ENCODE measurements at places on chromosomes 16 and 17. TPM values are rescaled to one million over a fixed set of nuclear protein-coding genes. Genes with fewer than 3 reads are reported as not detected.
A peak's percentile ranks its signal among the peaks of the same experiment; 100 is the strongest.

GRCh38 chr16:11224894-11225676 lies 30.9 kb downstream of the SOCS1 start:
- no peak overlapping the region for H3K27ac ChIP-seq
- H3K4me3 ChIP-seq: no peak overlapping the region
- peaks cover 19% of the 10 kb centered on the region for H3K4me1 ChIP-seq

- H3K36me3 ChIP-seq: no peaks in the 10 kb centered on the region
- no peak overlapping the region for H3K4me3 ChIP-seq
- no peaks in the 10 kb centered on the region for H3K4me1 ChIP-seq
- peaks cover 26% of the 10 kb centered on the region for H3K27me3 ChIP-seq
These were observed 28.1 kb downstream of the CBFA2T3 start for GRCh38 chr16:88948781-88949490.

- no peak for DNase-seq
- peaks cover 23% of the 10 kb centered on the region for H3K36me3 ChIP-seq
- H3K27me3 ChIP-seq: no peaks in the 10 kb centered on the region
- H3K4me3 ChIP-seq: no peak overlapping the region
These were observed 62.4 kb downstream of the VMP1 start for GRCh38 chr17:59769887-59770286.

GRCh38 chr17:50319306-50320004 lies 26.5 kb upstream of the XYLT2 start:
- H3K36me3 ChIP-seq: no peaks in the 10 kb centered on the region
- H3K4me1 ChIP-seq: no peaks in the 10 kb centered on the region
- H3K27me3 ChIP-seq: peaks cover 10% of the 10 kb centered on the region
- H3K4me3 ChIP-seq: no peak overlapping the region
- no peak for DNase-seq
- H3K27ac ChIP-seq: no peak overlapping the region

DNA sequence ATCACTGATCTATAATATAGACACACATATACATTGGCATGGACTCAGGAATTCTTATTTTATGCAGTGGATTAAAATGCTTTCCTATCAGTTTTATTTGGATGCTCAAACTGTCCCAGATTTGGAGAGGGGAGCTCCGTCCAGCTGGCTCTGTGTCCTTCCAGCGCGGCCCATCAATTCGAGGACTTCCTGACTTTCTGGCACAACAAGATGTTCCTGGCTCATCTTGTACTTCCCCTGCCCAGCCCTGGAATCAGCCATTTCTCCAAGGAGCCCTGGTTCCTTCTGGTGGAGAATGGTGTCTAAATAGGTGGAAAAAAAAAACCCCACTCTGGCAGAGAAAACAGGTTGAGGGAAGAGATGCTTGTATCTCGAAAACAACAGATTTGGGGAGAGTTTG lies 94.5 kb downstream of the CRISPLD2 start:
- H3K4me1 ChIP-seq: peaks cover 9% of the 10 kb centered on the region
- H3K36me3 ChIP-seq: no peaks in the 10 kb centered on the region
- peaks cover 80% of the 10 kb centered on the region for H3K27me3 ChIP-seq
- no peak overlapping the region for H3K4me3 ChIP-seq

DNA sequence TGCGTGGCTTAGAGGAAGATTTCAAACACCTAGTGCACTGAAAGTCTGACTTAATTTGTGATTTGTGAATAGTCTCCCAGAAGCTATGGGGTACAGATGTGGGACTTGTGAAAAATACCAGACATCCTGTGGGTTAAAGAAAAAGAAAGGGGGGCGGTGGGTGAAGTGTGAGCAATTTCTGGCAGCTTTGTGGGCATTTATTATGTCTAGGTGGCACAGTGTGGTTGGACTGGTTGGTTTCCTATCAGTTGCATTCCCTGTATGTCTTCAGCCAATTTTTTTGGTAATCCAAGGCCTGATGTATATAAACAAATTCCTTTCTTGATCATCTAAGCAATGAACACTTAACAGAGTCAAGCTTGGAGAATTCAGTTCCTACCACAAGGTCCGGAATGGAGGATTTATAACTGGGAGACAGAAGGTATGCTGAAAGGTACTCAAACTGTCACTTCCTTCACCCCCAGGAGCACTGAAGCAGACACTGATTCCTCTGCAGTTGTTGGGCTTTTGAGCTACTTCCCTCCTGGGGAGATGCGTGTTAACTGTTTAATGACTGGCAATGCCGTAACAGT lies 211.6 kb downstream of the WWOX start:
- H3K27ac ChIP-seq: no peak overlapping the region
- H3K4me1 ChIP-seq: peaks cover 10% of the 10 kb centered on the region
- no peaks in the 10 kb centered on the region for H3K36me3 ChIP-seq
- DNase-seq: no peak
- H3K4me3 ChIP-seq: no peak overlapping the region

- H3K27ac ChIP-seq: peak overlapping the region; percentile 91
- no peak for DNase-seq
- peaks cover 50% of the 10 kb centered on the region for H3K4me1 ChIP-seq
- H3K36me3 ChIP-seq: peaks cover 2% of the 10 kb centered on the region
These were observed 837 bp upstream of the PER1 start for GRCh38 chr17:8153031-8153451.

- H3K4me3 ChIP-seq: no peak overlapping the region
- no peaks in the 10 kb centered on the region for H3K36me3 ChIP-seq
- no peak overlapping the region for H3K27ac ChIP-seq
- DNase-seq: no peak
- peaks cover 61% of the 10 kb centered on the region for H3K27me3 ChIP-seq
These were observed 2.1 kb upstream of the ADGRG5 start for GRCh38 chr16:57540387-57540786.

GRCh38 chr17:4980644-4981216 lies 6.7 kb downstream of the CAMTA2 start:
- H3K27me3 ChIP-seq: no peaks in the 10 kb centered on the region
- peak; percentile 54 for DNase-seq
- H3K36me3 ChIP-seq: peaks cover 25% of the 10 kb centered on the region
- H3K4me3 ChIP-seq: no peak overlapping the region
- no peak overlapping the region for H3K27ac ChIP-seq
- peaks cover 14% of the 10 kb centered on the region for H3K4me1 ChIP-seq

DNA sequence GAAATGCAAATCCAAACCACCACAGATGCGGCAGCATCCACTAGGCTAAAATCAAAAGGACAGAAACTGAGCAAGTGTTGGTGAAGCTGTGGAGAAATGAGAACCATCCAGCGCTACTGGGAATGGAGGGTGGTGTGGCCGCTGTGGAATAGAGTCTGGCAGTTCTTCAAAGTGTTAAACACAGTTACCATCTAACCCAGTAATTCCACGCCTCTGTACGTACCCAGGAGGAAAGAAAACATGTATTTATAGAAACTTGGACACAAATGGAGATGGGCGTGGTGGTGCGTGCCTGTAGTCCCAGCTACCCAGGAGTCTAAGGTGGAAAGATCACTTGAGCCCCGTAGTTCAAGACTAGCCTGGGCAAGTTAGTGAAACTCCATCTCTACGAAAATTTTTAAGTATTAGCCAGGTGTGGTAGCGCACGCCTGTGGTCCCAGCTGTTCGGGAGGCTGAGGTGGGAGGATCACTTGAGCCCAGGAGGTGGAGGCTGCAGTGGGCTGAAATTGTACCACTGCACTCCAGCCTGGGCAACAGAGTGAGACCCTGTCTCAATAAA lies 11.6 kb downstream of the SLC25A10 start:
- peaks cover 9% of the 10 kb centered on the region for H3K36me3 ChIP-seq
- peaks cover 42% of the 10 kb centered on the region for H3K4me1 ChIP-seq
- no peak overlapping the region for H3K4me3 ChIP-seq
- no peak for DNase-seq
- H3K27ac ChIP-seq: no peak overlapping the region

The PARN gene
- total RNA-seq: 54.8 TPM

The HES7 gene
- not detected for total RNA-seq

The GUCY2D gene
- total RNA-seq: not detected

The ZNF287 gene
- total RNA-seq: not detected

The ZFP3 gene
- total RNA-seq: not detected

The MAF gene
- total RNA-seq: 0.31 TPM

All from HepG2 (cell line).